ENCODE measurements at places on chromosomes 5 and 9.

GRCh38 chr5:10581867-10582511 lies 18.1 kb downstream of the ANKRD33B start:
- DNase-seq, result no peak

DNA sequence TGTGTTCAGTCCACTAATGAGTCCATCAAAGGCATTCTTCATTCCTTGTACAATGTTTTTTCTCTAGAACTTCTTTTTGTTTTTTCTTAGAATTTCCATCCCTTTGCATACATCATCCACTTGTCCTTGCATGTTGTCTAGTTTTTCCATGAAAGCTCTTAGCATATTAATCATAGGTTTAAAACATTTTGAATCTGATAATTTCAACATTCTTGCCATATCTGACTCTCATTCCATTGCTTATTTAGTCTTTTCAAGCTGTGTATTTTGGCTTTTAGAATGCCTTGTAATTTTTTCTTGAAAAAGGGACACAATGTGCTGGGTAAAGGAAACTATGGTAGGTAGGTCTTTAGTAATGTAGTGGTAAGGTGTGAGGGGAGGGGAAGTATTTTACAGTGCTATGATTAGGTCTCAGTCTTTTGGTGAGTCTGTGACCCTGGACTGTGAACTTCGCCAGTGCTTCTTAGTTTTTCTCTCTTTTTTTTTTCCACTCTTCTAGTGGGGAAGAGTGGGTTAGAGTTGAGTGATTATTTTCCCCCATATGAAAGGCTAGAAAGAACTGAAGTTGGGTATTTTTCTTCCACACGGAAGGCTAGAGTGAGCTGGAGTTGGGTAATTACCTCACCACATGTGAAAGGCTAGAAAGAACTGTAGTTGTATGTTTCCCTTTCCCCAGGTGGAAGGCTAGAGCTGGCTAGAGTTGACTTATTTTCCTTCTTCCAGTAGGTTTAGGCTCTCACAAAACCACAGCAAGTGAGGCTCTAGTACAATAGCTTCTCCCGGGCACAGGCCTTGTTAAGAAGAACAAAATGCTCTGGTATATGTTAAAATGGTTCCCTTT lies 172.1 kb downstream of the SNX18 start:
- DNase-seq, result no peak

- DNase-seq, result no peak
Observed at GRCh38 chr9:86968258-86968920, 21.1 kb upstream of the GAS1 start.

DNA sequence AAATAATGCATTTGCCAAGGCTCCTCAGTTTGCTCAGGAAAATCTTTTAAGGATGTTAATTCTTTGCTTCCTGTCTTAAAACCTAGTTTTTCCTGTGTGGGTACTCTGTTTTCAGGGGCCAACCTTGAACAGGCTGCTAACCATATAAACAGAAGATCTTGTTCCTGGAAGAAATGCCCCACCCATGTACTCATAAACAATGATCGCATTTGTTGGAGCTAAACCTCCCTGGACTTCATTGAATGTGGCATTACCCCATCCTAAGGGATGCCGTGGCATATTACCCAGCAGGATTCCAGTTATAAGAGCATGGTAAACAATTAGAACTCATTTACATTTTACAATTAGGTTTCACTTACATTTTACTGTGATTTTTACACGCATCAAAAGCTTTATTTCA lies 436.0 kb downstream of the ZNF608 start:
- DNase-seq, result no peak

GRCh38 chr5:97635553-97635952 lies 452.5 kb upstream of the RIOK2 start:
- no peak for DNase-seq

- no peak for DNase-seq
Observed at GRCh38 chr9:116646661-116647514, 40.2 kb upstream of the TRIM32 start.

DNA sequence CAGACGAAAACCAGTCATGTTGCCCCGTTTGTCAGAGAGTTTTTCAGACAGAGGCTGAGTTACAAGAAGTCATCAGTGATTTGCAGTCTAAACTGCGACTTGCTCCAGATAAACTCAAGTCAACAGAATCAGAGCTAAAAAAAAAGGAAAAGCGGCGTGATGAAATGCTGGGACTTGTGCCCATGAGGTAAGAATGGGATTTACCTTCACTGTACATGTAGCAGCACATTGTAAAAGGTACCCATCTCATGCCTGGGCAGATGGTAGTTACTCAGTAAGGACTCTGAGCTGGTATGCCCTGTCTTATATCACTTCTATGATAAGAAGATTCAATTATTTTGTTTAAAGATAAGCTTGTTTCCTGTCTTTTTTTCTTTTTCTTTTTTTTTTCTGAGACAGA lies 38.8 kb downstream of the RAD50 start:
- DNase-seq, result no peak

GRCh38 chr9:95494416-95495371 lies 22.1 kb downstream of the PTCH1 start:
- DNase-seq, result no peak

DNA sequence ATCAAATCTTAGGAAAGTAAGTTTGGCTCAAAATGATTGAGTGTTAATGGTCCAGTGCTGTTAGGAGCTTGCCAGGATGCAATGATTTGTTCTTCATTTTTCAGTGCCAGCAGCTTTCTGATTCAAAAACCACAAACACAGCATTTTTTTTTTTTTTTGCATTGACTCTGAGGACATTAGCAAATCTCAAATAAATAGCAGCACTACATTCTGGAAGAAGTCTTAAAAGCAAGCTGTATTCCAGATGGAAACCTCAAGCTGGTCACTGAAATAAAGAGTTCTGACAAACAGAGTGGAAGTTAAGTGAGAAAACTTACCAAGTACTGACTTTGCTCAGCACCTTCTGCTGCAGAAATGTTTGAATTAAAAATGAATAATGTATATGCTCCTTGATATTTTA lies 1653.1 kb upstream of the CDH9 start:
- no peak for DNase-seq

GRCh38 chr9:85421641-85422040 lies 320.1 kb downstream of the AGTPBP1 start:
- no peak for DNase-seq

GRCh38 chr5:135348918-135349317 lies 50.1 kb downstream of the MACROH2A1 start:
- no peak for DNase-seq

DNA sequence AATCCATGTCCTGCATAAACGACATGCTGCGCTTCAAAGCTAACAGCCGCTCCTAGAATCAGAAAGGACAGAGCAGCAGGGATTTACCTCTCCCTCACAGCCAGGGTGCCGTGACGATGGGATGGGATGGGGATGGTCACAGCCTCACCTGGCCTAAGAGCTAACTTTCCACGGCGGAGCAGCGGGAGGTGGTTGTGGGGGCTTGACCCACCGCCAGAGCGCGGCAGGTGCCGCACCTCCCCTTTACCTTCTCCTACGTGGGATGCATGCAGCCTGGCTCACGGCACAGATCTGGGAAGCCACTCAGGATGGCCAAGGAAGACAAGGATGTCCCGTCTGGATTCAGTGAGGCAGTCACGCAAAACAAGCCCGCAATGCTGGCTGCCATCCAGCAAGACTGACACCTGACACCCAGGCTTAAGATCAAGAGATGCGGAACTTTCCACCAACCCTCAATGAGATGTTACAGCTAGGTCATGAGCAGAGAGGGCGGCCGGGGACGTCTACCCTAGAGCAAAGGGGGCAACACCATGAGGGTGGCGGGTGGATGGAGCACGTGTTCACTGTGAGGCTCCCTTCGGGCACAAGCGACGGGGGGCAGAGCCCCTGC lies 5.8 kb downstream of the BRD9 start:
- DNase-seq, result no peak

- no peak for DNase-seq
Observed at GRCh38 chr5:62538017-62538942, 40.3 kb upstream of the LRRC70 start.

Measured in cortex of kidney (tissue), 1 donor.